ENCODE measurements at places on chromosomes 5 and 9.

- no peak for DNase-seq
Observed at GRCh38 chr9:107827304-107827703, 337.7 kb upstream of the KLF4 start.

- DNase-seq = no peak
Observed at GRCh38 chr9:115633104-115633503, 515.1 kb upstream of the TNC start.

- DNase-seq = no peak
Observed at GRCh38 chr9:127196826-127197145, 67.8 kb upstream of the GARNL3 start.

GRCh38 chr5:71972777-71973473, 134.3 kb upstream of the MAP1B start:
- DNase-seq = no peak

DNA sequence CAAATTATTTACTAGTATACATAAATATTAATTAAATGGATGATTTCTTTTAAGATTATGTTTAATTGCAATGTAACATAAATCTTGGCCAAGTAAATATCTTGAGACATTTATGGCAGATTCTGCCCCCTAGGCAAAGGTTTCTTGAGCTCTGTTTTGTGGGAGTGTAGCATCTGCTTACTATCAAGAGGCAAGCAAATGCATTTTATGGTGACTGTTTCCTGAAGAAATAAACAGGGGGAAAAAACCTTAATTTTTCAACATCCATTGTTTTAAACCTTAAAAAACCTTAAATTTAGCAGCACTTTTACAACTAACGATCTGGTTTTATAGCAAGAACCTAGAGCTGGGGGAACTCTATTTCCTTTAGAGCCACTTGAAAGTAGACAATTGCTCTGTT, 25.7 kb upstream of the FREM1 start:
- DNase-seq = no peak

DNA sequence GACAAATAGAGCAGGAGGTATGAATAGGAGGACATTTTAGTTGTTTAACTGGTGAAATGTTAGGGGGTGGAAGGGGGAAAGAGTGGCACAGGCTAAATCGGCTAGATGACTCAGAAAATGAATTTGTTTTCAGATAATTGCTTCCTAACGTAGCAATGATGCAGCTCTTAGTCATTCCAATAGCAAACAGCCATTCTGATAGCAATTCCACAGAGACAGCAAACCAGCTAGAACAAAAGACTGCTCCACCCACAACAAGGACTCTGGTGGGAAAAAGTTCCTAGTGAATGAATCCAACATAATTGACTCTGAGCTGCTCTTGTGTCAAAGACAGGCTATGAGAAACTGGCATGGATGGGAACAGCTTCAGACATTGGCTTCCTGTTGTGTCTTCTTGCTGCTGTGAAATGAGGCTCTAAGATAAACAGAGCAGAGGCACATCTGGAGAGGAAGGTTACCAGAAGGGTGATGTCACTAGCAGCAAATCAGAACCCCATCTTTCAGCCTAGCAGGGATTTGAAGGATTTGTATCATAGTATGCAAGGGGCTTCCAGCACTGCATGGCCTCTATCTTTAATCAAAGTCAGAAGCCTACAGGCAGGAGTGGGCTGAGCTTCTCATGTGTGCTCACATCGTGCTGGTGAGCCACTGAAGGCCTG, 28.1 kb upstream of the F2RL1 start:
- DNase-seq = no peak

DNA sequence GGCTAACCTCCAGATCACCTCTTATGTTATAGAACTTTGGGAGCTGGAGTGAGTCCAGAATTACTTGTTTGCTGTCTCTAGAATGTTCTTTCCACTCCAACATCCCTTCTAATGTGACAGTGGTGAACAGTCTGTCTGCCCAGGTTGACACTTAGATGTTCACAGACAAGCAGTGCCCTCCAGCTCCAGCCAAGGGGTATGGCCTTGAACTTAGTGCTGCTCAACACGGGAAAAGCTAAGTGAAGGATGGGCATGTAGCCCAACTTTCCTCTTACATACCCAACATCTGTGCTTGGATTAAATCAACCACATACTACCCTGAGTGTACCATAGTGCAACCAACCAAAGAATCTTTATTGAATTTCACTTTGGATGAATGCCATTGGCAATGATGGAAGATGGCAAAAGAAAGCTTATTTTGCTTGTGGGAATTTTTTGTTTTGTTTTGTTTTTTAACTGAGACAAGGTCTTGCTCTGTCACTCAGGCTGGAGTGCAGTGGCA, 201.2 kb downstream of the NXNL2 start:
- no peak for DNase-seq

DNA sequence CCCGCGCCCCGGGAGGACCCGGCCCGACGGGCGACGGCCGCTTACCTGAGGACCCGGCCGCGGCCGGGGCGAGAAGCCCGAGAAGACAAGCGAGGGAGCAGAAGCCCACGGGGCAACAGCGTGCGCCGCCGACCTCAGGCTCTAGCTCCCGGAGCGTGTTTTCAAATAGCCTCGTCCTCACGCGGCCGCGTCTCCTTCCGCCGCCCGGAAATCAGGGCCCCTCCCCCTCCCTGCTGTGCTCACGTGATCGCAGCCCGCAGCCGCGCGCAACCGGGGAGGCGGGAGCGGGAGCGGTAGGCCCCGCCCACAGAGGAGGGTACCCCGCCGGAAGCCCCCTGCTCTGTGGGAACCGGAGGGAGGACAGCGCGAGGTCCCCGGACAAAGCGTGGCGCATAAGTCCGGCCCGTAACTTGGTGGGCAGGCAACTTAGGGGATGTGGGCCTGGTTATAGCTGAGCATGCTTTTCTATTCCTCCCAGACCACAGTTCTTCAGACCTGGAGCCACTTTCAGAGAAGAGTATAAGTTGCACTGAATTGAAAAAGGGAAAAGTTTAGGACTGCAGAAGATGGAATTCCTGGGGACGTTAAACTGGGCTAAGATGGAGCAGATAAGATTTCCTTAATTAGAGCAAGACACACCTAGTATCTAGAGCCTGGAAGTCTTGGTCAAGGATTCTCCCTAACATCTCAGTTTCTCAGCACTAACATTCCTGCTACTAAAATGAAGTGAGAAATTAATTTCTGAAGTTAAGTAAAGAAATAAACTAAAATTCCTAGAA, at the start of gene TEX10:
TEX10 (minus strand) TSS at position 216 of the 779 bp plus-strand sequence. CDS start 3,579 bp downstream, outside the sequence.
- peak; percentile 83 for DNase-seq

DNA sequence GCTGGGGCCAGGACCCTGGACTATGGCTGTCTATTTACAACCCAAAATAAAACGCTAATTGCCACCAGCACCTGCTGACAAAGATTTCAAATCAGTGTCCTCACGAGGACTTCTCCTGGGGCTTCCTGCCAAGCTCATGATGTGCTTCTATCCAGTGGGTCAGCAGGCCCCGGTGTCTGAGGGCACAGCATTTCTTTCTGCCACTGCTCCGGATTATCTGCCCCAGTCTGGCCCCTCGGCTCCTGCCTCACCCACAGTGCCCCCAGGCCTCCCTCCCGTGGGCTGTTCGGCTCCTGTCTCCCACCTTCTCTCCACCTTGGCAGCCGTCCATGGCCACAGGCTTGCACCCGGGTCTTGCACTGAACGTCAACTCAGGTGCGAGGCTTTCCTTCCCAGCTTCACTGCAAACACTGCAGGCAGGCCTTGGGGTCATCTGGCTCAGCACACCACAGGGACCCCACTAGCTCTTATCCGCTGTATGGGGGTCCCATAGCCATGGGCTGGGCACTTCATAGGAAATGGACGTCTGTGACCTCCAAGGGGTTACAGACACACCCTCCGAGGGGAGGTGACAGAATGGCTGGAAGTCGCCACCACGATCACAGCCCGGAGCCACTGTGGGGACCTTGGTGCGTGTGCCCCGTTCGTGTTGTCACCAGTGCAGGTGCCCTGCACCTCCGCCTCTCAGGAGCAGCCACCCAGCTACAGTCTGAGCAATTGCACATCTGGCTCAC, 43.8 kb upstream of the FCN1 start:
- DNase-seq = no peak

DNA sequence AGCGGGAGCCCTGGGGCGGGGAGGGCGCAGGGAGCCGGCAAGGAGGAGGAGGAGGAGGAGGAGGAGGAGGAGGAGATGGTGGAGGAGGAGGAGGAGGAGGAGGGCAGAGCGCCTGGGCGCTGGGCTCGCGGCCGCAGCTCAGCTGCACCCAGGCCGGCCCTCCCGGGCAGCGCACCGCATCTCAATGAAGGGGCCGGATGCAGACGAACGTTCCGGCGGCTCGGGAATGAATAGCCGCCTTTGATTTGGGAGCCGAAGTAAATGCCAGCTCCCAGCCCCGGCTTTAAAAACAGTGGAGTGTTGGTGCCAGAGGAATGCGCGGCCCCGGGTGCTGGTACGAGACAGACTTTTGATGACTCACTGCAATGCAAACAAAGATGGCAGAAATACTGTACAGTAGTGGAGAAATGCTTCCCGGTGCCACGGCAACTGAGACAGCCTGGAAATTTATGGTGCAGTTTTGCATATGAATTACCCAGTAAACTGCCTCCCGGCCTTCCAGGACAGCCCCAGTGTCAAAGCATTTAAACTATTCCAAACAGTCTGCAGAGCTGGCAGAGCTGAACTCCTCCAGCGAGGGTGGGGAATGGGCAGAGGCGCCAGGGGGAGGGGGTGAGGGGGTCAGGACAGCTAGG, 43.1 kb downstream of the NACC2 start:
- DNase-seq = no peak

- no peak for DNase-seq
Observed at GRCh38 chr9:23278561-23278960, 547.5 kb downstream of the ELAVL2 start.

DNA sequence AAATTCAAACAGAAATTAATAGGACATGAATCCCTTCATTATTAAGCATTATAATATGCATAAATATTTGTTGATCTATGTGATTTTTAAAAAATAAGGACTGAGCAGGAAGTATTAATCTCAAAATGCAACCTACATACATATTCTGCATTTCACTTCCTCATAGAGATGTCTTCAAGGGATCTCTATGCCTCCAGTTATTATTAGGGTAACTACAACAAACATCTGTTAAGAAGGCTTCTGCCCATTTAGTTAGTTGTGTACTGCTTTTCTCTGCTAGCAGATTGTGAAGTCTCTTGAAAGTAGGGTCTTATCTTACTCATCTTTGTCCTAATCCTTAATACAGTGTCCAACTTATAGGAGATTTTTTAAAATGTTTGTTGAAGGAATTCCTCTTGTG, 414.1 kb downstream of the ACTL7B start:
- DNase-seq = no peak

GRCh38 chr5:53434541-53434940, 45.9 kb upstream of the FST start:
- DNase-seq = no peak

DNA sequence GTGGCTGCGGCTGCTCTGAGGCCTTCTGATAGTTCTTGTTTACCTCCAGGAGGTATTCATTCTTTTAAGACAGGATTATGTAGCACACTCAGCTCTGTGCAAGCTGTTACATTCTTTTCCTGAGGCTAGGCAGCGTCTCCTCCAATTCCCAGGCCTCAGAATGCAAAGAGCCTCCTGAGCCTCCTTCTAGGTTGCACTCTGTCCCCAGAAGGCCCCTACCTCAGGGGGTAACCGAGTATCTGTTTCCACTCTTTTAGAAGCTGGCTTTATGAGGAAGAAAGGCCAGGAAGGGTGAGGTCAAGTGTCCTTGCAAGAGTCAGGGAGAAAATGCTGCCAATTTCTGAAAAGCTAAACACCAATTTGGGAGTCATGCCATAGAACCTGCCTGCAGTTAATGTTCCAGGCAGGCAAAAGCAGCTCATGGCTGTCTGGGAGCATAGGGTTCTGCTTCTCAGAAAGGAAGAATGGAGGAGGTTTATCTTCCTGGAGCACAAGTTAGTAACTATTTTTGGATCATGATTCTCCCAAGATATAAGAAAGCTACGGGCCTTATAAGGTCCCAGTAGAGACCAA, 178.9 kb downstream of the SEMA6A start:
- no peak for DNase-seq

DNA sequence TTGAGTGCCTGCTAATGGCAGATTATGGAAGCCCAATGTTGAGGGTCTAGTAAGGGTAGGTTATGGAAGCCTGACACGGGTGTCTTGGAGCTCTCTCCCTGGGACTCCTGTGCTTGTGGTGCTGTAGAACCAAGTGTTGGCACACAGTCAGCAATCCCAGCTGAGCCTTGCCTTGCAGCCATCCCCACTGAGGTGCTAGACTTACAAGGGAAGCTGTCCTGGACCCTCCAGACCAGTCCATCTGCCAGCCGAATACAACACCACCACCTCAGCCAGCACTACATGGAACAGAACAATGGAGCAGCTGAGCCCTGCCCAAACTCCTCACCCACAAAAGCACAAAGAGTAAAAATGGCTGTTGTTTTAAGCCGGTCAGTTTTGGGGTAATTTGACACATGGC, 90.5 kb upstream of the DNAH5 start:
- DNase-seq = no peak

GRCh38 chr5:163407034-163407655, 30.2 kb upstream of the CCNG1 start:
- no peak for DNase-seq

DNA sequence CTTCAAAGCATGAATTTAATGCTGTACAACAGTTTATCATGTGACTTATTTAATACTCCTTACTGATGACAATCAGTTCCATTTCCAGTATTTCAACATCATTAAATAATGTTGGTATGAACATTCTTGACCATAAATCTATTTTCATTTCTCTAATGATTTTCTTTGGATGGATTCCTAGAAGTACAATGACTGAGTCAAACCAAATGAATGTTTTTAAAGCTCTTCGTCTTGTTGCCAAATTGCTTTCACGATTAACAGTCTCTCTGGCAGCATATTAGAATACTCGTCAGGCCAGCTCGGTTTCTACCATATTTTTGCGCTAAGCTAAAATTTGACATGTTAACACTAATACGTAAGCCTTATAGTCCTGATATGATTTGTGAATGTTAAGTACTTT, 197.0 kb downstream of the TRPM3 start:
- DNase-seq = no peak

GRCh38 chr5:74623006-74623611, 17.4 kb downstream of the ENC1 start:
- DNase-seq = no peak

- no peak for DNase-seq
Observed at GRCh38 chr5:143574236-143574635, 170.8 kb upstream of the NR3C1 start.

- peak; percentile 72 for DNase-seq
Observed at GRCh38 chr9:126500600-126501382, 112.9 kb upstream of the LMX1B start.

GRCh38 chr9:126440940-126441339, 114.3 kb downstream of the MVB12B start:
- DNase-seq = no peak

DNA sequence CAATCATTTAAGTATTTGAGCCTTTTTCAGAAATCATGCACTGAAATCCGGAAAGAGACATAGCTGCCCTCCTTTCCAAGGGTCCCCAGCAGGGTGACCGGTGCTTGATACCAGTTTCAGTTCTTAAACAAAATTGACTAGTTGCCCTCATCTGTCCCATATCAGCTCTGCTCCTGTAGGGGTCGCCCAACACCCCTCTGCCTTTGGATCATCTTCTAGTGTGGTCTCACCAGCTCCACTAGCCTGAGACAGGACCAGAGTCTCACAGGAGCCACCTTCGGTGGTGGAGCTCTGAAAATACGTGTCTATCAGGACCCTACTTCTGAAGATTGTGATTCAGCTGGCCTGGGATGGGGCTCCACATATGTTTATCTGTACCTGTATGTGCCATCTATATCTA, 428.2 kb downstream of the ENC1 start:
- no peak for DNase-seq
